ENCODE measurements at places on chromosomes 6 and 20.
A peak's percentile ranks its signal among the peaks of the same experiment; 100 is the strongest.

DNA sequence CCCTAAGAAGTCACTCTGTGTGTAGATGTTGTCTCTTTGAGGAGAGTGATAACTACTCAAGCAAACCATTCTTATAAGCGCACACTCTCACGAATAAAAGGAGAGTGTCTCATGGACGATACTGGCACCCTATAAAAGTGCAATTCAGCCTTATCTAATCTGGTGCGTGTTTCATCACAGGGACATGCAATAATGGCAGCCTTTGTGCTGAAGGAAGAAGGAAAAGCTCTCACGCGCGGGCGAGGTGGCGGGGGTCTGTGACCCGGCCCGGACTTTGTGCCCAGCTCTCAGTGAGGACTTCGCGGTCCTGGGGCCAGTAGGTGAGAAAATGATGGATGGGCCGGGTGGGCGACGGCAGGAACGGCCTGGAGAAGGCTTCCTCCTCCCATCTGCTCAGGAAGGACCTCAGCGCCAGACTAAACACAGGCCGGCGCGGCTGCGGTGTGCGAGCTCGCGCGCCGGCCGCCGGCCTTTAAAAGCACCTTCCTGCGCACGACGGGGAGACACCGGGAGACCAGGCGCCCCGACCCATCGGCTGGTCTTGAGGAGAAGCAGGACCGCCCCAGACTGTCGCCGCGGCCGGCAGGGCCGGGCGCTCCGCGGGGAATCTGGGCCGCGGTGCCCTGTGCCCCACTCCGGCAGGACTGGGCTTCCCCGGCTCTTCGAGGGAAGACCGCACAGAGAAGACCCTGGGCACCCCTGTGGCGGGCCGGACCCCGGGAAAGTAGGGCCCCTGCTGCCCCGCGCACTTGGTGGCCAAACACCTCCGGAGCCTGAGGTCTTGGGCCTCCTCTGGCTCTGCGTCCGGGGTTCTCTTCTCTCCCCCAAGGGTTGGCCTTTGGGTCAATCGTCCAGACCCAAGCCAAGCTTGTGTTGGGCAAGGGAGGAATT is 8.3 kb upstream of the FOXC1 start:
- DNase-seq, result no peak

GRCh38 chr6:36333931-36334725 is 2.6 kb downstream of the BNIP5 start:
- DNase-seq, result no peak

DNA sequence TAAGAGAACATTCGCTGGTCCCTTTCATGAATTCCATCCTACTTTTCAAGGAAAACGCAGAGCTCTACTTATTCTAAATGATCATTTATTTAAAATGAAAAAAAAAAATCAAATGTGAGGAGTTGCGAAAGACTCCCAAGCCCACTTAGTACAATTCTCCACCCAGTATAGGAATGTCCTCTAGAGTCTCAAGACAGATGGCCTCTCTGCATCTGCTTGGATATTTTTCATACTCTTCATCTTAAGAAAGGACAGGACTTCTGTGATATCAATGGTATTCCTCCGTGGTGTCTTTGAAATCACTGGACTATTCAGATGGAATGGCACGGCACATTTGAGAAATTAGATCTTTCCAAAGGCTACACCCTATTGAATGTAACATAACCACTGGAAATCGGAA is 107.1 kb downstream of the PTPRK start:
- DNase-seq, result no peak

GRCh38 chr6:69846312-69846711 is 20.0 kb upstream of the COL19A1 start:
- no peak for DNase-seq

DNA sequence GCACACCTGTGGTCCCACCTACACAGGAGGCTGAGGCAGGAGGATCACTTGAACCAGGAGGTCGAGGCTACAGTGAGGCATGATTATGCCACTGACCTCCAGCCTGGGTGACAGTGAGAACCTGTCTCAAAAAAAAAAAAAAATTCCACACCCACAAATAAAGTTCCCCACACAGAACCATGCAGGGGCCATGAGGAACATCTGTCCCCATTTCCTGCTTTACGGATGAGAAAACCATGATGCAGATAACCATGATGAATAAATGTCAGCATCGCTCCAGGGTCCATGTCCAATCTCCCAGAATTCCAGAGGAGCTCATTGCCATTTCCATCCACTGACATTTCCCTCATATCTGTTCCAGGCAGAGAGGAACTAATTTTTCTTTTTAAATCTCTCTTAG is 16.9 kb upstream of the AGPAT4 start:
- DNase-seq, result no peak

- no peak for DNase-seq
These were observed 139.9 kb downstream of the CDH4 start for GRCh38 chr20:61391812-61392520.

GRCh38 chr6:167826896-167827582 is at the start of gene AFDN:
Gene AFDN, plus strand, starts transcription at chr6:167826911. Its CDS starts 222 bp downstream, at chr6:167827133.
- DNase-seq, result no peak

DNA sequence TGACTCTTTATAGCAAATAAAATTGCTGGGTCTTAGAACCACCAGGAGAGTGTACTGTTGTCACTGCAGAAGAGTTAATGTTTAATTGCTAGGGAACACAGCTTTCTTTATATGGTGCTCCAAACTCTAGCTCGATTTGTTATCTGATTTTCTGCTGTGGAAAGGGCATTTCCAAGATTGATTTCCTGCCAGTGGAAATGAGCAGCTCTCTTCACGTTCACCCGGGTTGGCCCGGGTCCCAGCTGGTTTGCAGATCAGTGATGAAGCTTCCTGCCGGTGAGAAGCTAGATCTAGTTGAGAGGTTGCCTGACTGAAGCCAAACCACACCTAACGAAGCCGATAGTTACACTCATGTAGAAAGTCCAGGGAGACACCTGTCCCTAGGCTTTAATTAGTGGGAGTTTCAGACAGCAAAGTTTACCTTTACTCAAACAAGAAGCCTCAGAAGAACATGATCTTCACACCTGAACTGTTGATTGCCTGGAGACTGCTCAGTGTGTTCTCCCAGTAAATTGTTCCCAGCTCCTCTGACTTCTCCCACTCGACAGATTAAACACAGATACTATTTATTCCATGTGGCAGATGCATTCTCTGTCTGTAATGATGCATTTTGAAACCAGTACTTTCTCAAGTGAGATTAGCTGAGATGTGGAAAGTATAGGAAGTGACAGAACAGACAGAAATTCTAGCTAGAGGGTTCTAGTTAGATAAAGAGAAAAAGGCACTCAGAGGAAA is 27.8 kb downstream of the PAQR8 start:
- DNase-seq, result peak; percentile 88

- peak; percentile 42 for DNase-seq
These were observed 29.7 kb downstream of the RPF2 start for GRCh38 chr6:111011360-111012142.

DNA sequence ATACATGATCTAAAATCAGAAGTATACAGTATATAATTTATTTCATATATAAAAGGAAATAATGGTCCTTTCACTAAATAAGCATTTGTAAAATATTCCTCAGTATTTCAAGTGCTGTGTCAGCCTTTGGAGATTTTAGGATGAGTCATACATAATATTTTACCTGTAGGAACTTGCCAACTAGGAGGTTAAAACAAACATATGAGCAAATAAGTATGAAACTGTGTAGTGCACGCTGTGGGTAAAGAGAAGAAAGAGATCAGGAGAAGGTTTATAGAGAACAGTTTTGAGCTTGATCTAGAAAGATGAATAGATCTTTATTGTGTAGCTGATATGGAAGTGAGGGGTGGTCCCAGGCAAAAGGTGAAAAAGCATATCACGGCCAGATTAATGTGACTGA is 169.9 kb upstream of the RNF217 start:
- no peak for DNase-seq

DNA sequence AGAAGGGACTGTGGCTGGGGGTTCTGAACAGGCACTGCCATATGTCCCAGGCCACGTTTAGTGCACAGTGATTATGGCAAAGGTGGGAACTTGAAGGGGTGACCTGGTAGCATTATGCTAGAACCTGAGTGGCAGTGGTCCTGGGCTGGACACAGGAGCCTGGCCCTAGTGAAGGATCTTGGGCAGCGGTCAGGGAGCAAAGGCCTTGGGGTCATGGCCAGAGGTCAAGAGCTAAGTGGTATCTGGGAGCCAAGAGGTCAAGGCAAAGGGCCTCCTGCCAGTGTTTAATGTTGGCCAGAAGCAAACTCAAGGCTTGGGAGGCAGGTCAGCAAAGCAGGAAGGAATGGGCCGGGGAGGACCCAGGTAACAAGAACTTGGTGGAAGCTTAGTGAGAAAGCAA is 254.5 kb downstream of the CDH26 start:
- DNase-seq, result no peak

DNA sequence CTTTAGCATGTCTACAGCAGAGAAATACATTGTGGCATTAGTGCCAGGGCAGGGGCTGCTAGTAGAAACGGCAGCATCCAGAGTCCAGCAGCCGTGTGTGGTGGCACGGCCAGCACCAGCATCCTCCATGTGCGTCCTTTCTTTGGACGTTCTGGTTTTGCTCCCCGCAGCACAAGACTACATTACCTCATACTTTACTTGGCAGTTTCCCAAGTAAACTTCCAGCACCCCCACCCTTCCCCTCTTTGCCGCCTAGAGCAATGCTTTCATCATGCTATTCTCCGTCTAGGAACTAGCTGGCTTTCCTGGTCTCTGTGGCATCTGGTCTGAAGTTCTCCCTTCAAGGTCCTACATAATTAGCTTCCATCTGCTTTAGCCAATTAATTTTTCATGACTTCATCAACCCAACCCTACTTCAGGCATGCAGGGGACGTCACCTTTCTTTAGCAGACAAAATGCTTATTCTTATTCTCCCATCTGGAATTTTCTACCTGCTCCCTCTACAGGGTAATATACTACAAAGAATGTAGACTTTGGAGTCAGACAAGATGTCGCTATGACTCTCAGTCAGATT is 67.6 kb downstream of the BLOC1S5 start:
- DNase-seq, result peak; percentile 51

DNA sequence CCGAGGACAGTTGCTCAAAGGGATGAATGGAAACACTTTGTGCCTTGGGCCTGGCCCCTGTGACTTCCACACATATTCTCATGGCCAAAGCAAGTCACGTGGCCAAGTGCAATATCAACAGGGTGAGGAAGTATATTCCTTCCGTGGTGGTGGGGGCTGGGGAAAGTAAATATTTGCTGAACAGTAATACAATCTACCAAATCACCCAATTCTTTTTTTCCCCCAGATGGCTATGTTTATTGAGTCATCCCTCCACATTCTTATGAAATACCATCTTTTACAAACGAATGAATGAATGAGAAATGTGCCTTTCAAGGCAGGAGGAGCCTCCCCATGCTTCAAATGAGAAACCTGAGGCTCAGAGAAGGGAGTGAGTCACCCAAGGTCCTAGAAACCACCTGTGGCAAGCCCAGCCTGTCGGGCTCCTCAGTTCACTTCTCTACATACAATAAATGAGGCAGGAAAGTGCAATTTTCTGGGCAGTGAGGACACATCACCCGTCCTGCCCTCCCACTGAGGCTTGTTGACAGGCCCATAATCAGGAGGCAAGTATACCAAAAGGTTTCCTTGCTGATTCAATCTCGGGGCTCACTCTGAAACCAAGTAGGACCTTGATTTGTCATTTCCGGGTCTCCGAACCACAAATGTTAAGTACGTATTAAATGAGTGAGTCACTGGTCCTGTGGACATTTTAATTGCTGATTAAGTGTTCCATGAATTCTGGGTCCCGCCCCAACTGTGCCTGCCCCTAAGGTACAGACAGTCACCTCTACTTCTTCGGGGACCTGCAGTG is 25.3 kb upstream of the TOP1 start:
- DNase-seq, result peak; percentile 99

DNA sequence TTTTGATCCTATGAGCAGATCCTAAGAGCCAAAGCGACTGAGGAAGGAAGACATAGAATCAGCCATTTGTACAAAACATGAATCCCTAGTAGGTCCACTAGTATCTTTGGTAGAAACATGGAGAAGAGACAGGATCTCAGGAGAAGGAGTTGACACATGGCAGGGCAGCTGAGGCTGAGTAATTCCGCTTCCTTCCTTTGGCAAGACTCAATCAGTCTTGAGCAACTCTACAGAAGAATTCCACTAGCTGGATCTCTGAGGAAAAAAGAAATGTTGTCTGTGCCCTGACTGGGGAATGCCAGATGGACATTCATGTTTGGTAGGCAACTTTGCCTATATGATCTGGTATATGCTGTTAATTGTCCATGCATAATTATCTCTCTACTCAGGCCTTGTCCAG is 35.3 kb downstream of the ESR1 start:
- DNase-seq, result no peak

DNA sequence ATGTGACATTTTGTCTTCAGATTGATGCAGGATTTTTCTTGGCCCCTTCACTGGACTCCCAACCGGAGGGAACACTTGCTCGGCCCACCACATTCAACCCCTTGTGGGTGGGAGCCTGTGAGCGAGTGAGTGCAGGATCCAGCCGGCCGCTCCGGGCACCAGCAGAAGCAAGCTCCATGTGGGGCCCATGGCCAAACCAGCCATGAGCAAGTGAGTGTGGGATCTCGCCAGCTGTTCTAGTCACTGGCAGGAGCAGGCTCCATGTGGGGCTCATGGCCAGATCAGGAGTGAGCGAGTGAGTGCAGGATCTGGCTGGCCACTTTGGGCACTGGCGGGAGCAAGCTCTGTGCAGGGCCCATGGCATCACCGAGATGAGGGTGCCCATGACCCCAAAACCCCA is 42.6 kb downstream of the OSTM1 start:
- DNase-seq, result no peak

- no peak for DNase-seq
These were observed 96.9 kb downstream of the MKKS start for GRCh38 chr20:10336959-10337729.

DNA sequence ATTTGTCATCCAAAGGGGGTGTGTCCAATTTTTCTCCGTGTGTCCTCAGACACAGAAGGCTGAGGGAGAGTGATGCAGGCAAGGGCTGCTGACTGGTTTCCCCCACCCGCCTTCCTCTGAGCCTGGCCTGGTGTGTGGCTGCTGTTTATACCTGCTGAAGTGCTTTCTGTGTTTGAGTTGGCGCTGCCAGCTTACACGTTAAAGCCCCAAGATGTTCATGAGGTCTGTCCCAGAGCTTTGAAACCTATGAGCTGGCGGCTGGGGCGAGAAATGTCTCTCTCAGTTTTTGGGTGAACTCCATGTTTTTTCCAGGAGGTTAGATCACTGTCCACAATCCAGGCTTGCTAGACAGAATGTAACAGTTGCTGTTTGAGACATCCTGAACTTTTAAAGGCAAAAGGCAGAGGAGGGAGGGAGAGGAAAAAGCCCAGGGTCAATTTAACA is 69.0 kb upstream of the CCN2 start:
- DNase-seq, result no peak

- no peak for DNase-seq
These were observed 10.2 kb downstream of the FAM135A start for GRCh38 chr6:70423189-70424134.

GRCh38 chr6:102928109-102928508 is 1534.6 kb downstream of the GRIK2 start:
- no peak for DNase-seq
